ENCODE measurements at places on chromosomes 11 and 22.

GRCh38 chr22:31646186-31647019 is 15.6 kb downstream of the PISD start:
- no peak for DNase-seq

DNA sequence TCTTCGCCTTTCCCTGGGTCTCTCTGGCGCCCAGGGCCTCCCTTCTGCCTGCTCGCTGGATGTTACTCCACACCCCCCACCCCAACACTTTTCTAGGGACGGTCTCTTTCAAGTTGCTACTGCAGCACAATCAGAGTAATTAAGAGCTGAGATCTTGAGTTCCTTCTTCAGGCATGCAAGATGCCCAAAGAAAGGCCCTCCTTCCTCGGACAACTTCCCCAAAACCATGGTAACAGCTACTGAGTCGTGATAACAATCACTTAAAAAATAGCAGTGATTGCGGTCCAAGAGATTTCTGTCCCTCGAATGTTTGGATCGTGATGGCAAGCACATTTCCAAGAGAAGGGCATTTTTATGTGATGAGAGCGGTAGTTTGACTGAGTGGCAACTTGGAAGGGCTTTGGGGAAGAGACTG is 638 bp upstream of the TENM4 start:
- DNase-seq: no peak

- DNase-seq: no peak
Measured at GRCh38 chr11:34324466-34324865, 33.3 kb downstream of the ABTB2 start.

DNA sequence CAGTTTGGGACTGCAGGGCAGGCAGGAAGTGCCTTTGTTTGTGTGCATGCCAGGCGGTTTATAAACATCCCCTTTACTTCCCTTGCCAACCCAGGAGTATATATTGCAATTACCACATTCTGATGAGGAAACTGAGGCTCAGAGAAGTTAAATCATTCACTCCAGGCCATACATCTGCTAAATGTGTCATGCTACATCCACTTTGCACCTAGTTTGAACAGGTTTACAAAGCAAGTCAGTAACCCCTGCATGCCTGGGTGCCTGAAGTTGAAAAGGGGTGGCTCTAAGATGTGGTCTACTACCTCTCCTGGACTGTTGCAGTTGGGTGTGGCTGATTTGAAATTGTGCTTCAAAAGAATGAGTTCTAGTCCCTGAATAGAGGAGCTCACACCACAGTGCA is 23.6 kb downstream of the FLI1 start:
- no peak for DNase-seq

DNA sequence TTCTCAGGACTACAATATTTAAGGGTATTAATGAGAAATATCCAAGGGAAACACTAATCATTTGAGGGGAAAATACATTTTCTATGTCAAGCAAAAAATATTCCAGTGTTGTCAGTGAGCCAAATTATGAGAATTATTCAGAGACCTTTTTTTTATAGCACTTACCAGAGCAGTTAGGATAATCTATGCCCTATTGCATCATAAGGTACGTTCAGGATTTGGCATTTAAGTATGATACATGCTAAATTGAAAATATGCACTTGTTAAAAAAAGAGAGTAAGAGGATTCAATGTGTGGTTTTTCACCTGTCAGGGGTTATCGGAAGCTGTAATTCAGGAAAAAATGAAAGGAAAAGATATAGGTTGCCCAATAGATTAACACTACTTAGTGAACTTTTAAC is 17.2 kb upstream of the MPPED2 start:
- DNase-seq: no peak

DNA sequence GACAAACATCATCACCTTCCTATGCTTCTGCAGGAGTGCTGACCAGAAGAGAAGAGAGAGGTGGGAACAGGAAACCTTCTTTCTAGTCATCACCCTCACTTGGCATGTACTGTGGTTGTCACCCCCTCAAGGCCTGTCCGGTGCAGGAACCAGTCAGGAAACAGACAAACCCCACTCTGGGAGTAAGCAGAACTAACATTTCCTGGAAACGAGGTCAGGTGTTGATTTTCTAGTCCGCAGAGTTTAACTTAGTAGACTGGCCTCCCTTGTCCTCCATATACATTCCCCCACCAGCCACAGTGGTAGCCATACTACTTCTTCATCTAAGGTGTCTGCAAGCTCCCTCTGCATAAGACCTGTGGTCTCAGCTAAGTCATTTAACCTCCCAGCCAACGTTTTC is 80.7 kb upstream of the NCAM1 start:
- DNase-seq: no peak

DNA sequence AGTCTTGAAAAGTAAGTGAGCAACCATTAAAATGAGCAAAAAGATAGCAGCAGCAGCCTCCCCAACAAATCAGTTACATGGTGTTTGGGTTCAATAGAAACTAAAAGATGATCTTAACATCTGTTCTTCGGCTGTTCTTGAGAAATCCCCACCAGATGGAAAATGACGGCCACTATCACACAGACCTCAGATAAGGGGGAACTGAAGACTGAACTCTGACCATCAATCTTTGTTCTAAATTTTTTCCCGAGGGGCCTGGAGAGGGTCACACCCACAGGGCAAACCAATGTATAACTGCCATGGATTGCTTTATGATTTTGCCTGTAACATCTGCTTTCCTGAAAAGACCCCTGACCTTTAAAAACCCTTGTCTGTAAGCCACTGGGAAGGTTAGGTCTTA is 624.8 kb upstream of the KIRREL3 start:
- no peak for DNase-seq

DNA sequence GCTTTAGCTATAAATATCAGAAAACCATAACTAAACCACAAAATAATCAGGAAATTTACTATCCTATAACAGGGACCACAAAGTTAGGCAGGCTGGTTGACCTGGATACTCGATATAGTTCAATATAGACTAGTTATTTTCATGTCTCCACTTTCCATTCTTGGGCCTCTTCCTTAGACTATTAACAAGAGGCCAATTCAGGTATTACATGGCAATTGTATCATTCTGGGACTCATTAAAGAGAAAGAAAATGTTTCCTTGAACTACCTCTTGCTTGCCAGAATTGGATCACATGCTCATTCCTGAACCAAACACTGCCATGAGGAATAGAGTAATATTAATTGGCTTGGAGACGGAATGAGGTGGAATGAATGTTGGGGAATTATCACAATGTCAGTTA is 76.0 kb downstream of the EIF3M start:
- no peak for DNase-seq

DNA sequence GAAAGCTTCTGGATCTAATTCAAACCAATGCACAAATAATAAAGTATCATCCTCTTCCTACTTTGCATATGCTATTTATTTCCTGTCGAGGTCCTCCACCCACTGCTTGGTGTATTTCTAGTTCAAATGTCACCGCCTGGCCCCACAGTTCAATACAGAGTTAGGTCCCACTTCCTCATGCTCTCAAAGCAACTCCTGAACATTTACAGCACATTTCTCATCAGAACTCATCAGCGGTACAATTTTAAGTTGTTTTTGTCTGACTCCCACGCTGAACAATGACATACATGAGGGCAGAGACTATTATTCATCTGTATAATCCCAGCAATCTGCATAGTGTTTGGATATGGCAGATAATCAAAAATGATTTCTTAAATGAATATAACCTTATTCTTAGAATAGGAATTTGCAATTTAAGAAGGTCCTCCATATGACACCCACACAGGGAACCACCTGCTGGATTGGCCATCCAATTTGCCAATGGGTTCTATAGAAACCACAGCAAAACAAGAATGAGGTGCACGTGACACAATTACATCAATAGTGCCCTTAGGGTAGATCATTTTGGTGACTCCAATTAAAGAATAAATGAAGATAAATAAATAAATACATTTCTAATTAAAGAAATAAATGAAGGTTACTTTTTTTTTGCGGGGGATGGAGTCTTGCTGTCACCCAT is 54.2 kb downstream of the SLC25A17 start:
- DNase-seq: no peak
